ACHN (cell line): ENCODE measurements at places on chromosomes 2 and 18.

GRCh38 chr2:74259191-74259590 lies 60.8 kb downstream of the MTHFD2 start:
- DNase-seq = no peak

DNA sequence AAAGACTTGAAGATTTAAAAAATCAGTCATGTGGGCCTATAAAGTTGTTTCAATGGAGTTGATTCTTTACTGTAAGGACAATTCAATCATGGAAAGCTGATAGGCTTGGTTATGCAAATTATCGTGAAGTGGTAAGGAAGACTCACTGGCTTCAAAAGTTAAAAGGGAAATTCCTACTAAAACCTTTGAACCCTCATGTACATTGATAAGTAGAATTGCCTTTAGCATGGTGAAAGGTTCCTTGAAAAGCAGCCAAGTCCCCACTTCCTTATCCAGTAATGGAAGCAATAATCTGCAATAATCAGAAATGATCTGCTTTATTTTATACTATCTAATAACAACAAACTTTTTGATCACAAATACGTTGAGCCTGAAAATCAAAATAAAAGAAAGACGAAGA lies 14.4 kb upstream of the CCL20 start:
- DNase-seq = no peak

- DNase-seq = no peak
These were observed 90.8 kb downstream of the MYO1B start for GRCh38 chr2:191335875-191336464.

DNA sequence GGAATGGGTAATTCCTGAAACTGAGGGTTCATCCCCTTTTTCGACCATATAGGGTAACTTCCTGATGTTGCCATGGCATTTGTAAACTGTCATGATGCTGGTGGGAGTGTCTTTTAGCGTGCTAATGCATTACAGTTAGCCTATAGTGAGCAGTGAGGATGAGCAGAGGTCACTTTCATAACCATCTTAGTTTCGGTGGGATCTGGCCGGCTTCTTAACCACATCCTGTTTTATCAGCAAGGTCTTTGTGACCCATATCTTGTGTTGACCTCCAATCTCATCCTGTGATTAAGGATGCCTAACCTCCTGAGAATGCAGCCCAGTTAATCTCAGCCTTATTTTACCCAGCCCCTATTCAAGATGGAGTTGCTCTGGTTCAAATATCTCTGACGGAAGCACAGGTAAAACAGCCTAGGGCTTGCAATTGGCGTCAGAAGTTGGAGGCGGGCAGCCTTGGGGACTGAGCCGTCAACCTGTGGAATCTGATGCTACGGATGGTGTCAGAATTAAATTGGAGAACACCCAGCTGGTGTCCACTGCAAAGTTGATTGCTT lies 19.5 kb downstream of the RALBP1 start:
- no peak for DNase-seq

DNA sequence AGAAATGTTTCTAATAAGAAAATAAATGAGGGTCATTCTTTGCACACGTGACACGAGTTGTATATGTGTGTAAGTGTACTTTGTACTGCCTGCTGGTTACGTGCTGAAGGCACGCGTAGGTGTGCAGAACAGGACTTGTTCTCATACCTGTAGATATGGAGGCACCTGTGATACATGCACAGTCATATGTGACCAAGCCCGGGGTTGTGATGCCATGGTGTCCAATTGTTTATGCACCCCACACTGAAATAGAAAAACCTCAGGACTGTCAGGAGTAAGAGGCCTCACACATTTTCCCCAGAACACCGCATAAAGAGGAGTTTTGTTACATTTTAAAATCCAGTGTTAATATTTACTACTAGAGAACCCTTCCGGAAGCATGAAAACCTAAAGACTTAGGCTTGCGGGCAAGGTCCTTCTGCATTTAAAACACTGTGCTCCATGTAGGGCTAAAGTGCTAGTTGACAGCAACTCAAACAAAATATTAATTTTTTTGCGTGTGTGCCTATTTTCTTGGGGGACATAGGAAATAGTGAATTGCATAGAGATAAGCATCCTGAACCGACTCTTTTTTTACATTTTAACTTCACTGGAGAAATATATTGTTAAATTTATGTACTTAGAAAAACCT lies 9.3 kb downstream of the TSHZ1 start:
- no peak for DNase-seq

- DNase-seq = no peak
These were observed 41.3 kb downstream of the PTPN2 start for GRCh38 chr18:12842459-12843380.

DNA sequence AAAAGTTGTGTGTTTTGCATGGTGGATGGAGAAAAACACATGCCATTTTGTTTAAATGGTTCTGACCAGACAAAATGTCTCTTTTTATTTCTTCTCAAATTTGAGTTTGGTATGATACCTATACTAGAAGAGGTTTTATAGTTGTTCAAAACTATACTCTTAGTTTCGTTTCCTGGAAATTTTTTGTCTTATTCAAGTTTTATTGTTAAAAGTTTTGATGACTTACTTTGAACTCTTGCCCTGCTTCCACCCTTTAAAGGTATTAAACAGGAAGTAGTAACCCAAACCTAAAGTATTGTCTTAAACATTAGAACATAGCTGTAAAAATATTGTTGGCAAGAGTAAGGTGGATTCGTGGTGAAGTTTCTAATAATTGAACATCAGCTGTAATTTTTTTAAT lies 98.2 kb downstream of the BABAM2 start:
- no peak for DNase-seq

GRCh38 chr2:1584691-1585485 lies 159.4 kb downstream of the PXDN start:
- DNase-seq = peak; percentile 68

DNA sequence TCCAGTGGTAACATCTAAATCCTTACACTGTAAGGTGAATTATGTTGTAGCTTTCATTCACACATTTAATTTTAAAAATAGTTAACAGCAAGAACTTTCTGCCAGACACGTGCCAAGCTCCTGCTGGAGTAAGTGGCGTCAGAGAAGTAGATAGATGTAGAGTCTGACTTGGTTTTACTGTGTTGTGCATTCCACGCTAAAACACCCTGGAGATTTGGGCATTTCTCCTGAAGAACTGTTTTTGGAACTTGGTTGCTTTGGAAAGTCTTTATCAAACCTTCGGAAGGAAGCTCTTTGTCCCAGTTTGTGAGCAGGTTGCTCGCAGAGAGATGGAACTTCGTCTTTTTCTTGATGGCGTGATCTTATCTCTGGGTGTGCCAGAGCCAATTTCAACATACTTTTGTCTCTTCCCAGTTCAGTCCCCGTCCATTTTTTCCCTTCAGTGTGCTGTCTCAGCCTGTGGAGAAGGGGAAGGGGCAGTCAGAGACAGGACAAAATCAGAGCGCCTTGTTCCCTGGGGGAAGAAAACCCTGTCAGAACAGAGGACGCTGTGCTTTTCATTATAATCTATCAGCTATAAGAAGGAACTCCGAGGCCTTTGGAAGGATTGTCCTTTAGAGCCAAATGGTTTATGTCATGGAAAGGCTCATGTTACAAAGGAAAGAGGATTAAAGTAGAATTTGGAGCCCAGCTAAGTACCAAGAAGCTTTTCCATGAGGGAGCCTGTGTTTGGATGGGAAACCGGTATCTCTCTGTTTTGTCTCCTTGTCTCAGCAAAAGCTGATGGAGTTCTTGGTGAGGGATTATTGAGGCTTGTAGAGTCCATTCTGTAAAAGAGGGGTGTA lies 18.9 kb downstream of the GRHL1 start:
- DNase-seq = no peak

GRCh38 chr18:61471942-61472341 lies 138.7 kb downstream of the CDH20 start:
- DNase-seq = no peak
